ENCODE measurements at places on chromosomes 12 and 14. TPM values are rescaled to one million over a fixed set of nuclear protein-coding genes. Genes with fewer than 3 reads are reported as not detected.

The OR6C3 gene
- total RNA-seq: not detected

The C14orf132 gene
- 60.5 TPM for total RNA-seq

The ZDHHC22 gene
- total RNA-seq: 11.5 TPM

The LRRC43 gene
- 4.6 TPM for total RNA-seq

The INHBC gene
- not detected for total RNA-seq

The RTRAF gene
- 97.7 TPM for total RNA-seq

The SPX gene
- total RNA-seq: 4.0 TPM

The SEL1L gene
- total RNA-seq: 54.7 TPM

The TSPAN19 gene
- total RNA-seq: 0.66 TPM

DNA sequence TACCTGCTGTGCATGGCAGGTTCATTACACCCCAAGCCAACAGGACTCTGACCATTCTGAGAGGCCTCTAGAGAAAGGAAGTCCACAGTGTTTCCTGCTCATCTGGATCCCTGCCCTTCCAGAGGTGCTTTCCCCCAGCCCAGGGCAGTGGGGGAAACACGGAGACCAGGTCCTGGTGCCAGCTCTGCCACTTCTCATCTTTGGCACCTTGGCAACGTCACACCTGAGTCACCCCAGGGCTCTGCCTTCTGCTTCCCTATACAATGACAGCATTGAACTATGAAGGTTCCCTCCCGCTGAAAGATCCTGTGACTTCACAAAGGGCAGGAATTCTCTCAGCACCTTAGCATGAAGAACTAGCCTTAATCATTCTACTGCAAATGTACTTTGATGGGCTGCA, 74.9 kb downstream of the ANO2 start:
- no peak overlapping the region for H3K4me3 ChIP-seq
- H3K36me3 ChIP-seq: no peaks in the 10 kb centered on the region
- H3K4me1 ChIP-seq: peaks cover 4% of the 10 kb centered on the region
- DNase-seq: no peak
- H3K27ac ChIP-seq: no peak overlapping the region

GRCh38 chr12:65121956-65122469, 908 bp upstream of the WIF1 start:
- no peak overlapping the region for H3K27ac ChIP-seq
- H3K27me3 ChIP-seq: peaks cover 59% of the 10 kb centered on the region
- H3K4me1 ChIP-seq: peaks cover 14% of the 10 kb centered on the region
- no peak overlapping the region for H3K4me3 ChIP-seq
- no peak for DNase-seq
- H3K36me3 ChIP-seq: no peaks in the 10 kb centered on the region

- H3K4me1 ChIP-seq: no peaks in the 10 kb centered on the region
- H3K4me3 ChIP-seq: no peak overlapping the region
- no peak for DNase-seq
- no peak overlapping the region for H3K27ac ChIP-seq
- no peaks in the 10 kb centered on the region for H3K27me3 ChIP-seq
These were observed 22.9 kb downstream of the PCBP2 start for GRCh38 chr12:53474819-53475218.

GRCh38 chr14:69838881-69839416, 40.3 kb upstream of the SMOC1 start:
- H3K4me1 ChIP-seq: peaks cover 20% of the 10 kb centered on the region
- no peak overlapping the region for H3K27ac ChIP-seq
- H3K27me3 ChIP-seq: peaks cover 3% of the 10 kb centered on the region
- no peak overlapping the region for H3K4me3 ChIP-seq
- no peak for DNase-seq

DNA sequence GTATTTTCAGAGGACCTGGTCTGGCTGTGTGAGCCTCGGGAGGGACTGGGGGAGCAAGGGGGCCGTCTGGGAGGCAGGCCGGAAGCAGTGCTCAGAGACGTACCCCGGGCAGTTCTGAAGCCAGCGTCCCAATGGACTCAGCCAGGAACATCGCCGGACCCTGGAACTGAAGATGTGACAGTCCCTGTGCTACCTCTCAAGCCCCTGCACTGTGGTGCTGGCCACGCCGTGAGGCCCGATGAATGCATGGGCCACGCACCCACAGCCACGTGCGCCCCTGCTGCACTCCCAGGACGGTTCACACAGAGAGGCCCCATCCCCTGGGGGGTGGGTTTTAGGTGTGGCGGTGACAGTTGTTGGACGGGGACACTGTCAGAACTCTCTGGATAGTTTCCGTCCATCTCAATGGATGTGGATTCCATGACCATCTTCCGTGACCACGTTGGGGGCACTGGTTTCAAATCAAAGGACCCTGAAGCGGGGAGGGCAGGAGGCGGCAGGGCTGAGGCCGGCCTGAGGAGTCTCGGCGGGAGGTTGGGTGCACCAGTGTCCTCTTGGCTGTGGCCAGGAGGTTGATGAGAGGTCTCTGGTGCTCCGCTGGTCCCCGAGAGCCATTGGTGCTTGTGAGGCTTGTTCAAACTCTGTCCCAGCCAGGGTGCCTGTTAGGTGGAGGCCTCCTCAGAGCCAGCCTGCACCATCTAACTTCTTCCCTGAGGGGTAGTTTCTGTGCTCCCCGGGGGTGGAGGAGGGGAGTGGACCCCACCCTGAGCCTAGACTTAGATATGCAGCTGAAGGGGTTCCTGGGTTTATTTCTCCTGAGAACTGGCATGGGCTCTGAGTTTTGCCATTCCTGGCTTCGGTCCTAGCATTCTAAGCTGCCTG, 36.3 kb upstream of the TSPAN9 start:
- H3K27me3 ChIP-seq: no peaks in the 10 kb centered on the region
- no peaks in the 10 kb centered on the region for H3K36me3 ChIP-seq
- peaks cover 28% of the 10 kb centered on the region for H3K4me1 ChIP-seq
- no peak overlapping the region for H3K27ac ChIP-seq
- no peak for DNase-seq
- H3K4me3 ChIP-seq: no peak overlapping the region

GRCh38 chr12:54251667-54252284, 28.1 kb downstream of the CBX5 start:
- peaks cover 10% of the 10 kb centered on the region for H3K4me1 ChIP-seq
- H3K27ac ChIP-seq: no peak overlapping the region
- DNase-seq: no peak
- H3K36me3 ChIP-seq: peaks cover 75% of the 10 kb centered on the region

- H3K27ac ChIP-seq: no peak overlapping the region
- H3K36me3 ChIP-seq: peaks cover 15% of the 10 kb centered on the region
- H3K27me3 ChIP-seq: no peaks in the 10 kb centered on the region
- no peak overlapping the region for H3K4me3 ChIP-seq
- H3K4me1 ChIP-seq: peaks cover 53% of the 10 kb centered on the region
These were observed 49.1 kb downstream of the FAM222A start for GRCh38 chr12:109762673-109763191.

DNA sequence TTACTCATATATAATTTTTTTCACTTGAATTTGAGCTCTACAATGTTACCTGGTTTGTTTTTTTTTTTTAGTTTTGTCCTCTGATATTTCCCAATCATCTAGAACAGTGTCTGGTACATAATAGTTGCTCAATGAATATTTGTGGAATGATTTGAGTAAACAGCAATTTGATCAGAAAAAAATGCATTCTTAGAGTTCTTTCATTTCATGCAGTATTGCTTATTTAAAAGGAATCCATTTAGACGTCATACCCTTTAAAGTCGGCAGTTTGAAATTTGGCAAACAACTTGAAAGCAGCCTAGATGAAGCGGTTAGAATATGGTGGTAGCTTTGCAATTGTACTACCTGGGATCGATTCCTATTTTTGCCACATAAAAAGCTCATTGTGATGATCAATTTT, 140.0 kb downstream of the PDE3A start:
- H3K27me3 ChIP-seq: no peaks in the 10 kb centered on the region
- H3K27ac ChIP-seq: no peak overlapping the region
- no peaks in the 10 kb centered on the region for H3K4me1 ChIP-seq
- DNase-seq: no peak
- H3K4me3 ChIP-seq: no peak overlapping the region

GRCh38 chr12:71250166-71250565, 92.4 kb upstream of the TSPAN8 start:
- H3K36me3 ChIP-seq: no peaks in the 10 kb centered on the region
- H3K4me3 ChIP-seq: no peak overlapping the region
- H3K27me3 ChIP-seq: no peaks in the 10 kb centered on the region
- no peak for DNase-seq
- H3K4me1 ChIP-seq: no peaks in the 10 kb centered on the region
- H3K27ac ChIP-seq: no peak overlapping the region

DNA sequence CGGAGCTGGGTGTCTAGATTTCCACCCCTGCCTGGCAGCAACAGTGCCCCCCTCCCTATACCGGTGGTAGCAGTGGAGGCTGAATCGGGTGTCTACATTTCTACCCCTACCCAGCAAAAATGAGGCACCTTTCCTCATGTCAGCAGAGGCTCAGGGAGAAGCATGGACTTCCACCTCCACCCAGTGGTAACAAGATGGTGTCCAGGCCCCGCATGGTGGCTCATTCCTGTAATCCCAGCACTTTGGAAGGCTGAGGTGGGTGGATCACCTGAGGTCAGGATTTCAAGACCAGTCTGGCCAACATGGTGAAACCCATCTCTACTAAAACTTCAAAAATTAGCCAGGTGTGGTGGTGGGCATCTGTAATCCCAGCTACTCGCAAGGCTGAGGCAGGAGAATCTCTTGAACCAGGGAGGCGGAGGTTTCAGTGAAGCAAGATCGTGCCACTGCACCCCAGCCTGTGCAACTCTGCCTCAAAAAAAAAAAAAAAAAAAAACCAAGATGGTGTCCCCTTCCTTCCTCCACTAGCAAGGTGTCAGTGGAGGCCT, 35.5 kb upstream of the OR5AU1 start:
- no peak overlapping the region for H3K4me3 ChIP-seq
- H3K27me3 ChIP-seq: no peaks in the 10 kb centered on the region
- no peak overlapping the region for H3K27ac ChIP-seq
- no peak for DNase-seq
- peaks cover 15% of the 10 kb centered on the region for H3K4me1 ChIP-seq
- H3K36me3 ChIP-seq: no peaks in the 10 kb centered on the region

DNA sequence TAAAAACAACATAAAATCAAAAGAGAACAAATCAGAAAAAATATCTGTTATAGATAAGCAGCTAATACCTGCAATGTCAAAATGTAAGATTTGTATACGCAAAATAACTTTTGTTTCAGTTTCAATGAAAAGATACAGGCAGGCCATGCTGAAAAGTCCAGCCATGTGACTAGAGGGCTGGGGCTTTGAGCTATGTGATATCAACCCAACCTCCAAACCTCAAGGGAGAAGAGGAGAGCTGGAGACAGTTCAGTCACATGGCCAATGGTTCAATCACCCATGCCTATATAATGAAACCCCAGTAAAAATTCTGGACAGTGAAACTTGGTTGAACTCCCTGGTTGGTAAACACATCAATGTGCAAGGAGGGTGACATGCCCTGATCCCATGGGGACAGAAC, 5.3 kb downstream of the COX16 start:
- no peak for DNase-seq
- no peak overlapping the region for H3K4me3 ChIP-seq
- H3K27ac ChIP-seq: no peak overlapping the region
- H3K27me3 ChIP-seq: no peaks in the 10 kb centered on the region
- no peaks in the 10 kb centered on the region for H3K4me1 ChIP-seq
- H3K36me3 ChIP-seq: no peaks in the 10 kb centered on the region

- H3K4me3 ChIP-seq: no peak overlapping the region
- no peak overlapping the region for H3K27ac ChIP-seq
- no peaks in the 10 kb centered on the region for H3K27me3 ChIP-seq
These were observed 785.2 kb downstream of the GALC start for GRCh38 chr14:87207756-87208155.

DNA sequence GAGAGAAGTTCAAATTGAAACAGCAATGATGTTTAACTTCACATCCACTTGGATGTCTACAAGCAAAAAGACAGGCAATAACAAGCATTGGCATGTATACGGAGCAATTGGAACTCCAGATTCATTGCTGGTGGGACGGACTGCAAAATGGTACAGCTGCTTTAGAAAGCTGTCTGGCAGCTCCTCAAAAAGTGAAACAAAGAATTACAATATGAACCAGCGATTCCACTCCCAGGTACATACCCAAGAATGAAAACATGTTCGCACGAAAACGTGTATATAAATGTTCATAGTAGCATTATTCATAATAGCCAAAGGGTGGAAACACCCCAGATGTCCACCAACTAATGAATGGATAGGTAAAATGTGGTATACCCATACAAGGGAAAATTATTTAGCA, 125.7 kb downstream of the HMGA2 start:
- H3K27ac ChIP-seq: no peak overlapping the region
- H3K4me1 ChIP-seq: peaks cover 9% of the 10 kb centered on the region
- no peaks in the 10 kb centered on the region for H3K27me3 ChIP-seq
- no peak for DNase-seq
- H3K4me3 ChIP-seq: no peak overlapping the region

DNA sequence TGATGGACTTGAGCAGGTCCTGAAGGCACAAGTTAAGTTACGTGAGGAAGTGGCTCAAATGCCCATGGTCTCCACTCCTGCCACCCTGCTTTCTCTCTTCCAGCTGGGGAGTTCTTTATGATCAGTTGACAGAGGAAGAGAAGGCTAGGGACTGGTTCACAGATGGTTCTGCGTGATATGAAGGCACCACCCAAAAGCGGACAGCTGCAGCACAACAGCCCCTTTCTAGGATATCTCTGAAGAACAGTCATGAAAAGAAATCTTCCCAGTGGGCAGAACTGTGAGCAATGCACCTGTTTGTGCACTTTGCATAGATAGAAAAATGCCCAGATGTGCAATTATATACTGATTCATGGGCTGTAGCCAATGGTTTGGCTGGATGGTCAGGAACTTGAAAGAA, 162.4 kb upstream of the FSCB start:
- no peak for DNase-seq
- no peak overlapping the region for H3K27ac ChIP-seq
- H3K36me3 ChIP-seq: no peaks in the 10 kb centered on the region
- no peaks in the 10 kb centered on the region for H3K27me3 ChIP-seq
- H3K4me3 ChIP-seq: no peak overlapping the region

- peak; percentile 20 for DNase-seq
- no peaks in the 10 kb centered on the region for H3K36me3 ChIP-seq
- H3K4me1 ChIP-seq: peaks cover 18% of the 10 kb centered on the region
- H3K4me3 ChIP-seq: no peak overlapping the region
- peaks cover 26% of the 10 kb centered on the region for H3K27me3 ChIP-seq
These were observed 1.3 kb downstream of the PIWIL1 start for GRCh38 chr12:130338794-130339601.

GRCh38 chr14:73741386-73741875, 27.2 kb upstream of the PNMA1 start:
- no peak overlapping the region for H3K4me3 ChIP-seq
- peak overlapping the region; percentile 92 for H3K27ac ChIP-seq
- peaks cover 74% of the 10 kb centered on the region for H3K4me1 ChIP-seq
- DNase-seq: no peak
- H3K36me3 ChIP-seq: peaks cover 41% of the 10 kb centered on the region
- H3K27me3 ChIP-seq: no peaks in the 10 kb centered on the region

- H3K36me3 ChIP-seq: no peaks in the 10 kb centered on the region
- no peaks in the 10 kb centered on the region for H3K4me1 ChIP-seq
- no peak overlapping the region for H3K4me3 ChIP-seq
- no peaks in the 10 kb centered on the region for H3K27me3 ChIP-seq
These were observed 222.5 kb upstream of the GRIP1 start for GRCh38 chr12:66901138-66901932.

DNA sequence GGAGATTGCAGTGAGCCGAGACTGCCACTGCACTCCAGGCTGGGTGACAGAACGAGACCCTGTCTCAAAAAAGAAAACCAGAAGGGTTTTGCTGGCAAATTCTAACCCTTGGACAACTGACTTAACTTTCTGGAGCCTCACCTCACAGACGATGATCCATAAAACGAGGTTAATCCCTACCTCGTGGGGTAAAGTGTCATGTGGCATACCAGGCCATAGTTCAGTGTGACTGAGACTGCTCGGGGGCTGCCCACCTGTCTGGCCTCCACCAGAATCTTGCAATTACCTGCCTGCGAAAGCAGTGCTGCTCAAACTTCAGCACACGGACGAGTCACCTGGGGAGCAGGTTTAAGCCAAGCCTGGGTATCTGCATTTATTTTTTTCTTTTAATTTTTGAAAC, 26.8 kb downstream of the P2RX4 start:
- no peak for DNase-seq
- no peaks in the 10 kb centered on the region for H3K27me3 ChIP-seq
- no peak overlapping the region for H3K4me3 ChIP-seq
- no peak overlapping the region for H3K27ac ChIP-seq
- H3K36me3 ChIP-seq: peaks cover 67% of the 10 kb centered on the region
